ENCODE measurements at places on chromosomes 4 and X.

DNA sequence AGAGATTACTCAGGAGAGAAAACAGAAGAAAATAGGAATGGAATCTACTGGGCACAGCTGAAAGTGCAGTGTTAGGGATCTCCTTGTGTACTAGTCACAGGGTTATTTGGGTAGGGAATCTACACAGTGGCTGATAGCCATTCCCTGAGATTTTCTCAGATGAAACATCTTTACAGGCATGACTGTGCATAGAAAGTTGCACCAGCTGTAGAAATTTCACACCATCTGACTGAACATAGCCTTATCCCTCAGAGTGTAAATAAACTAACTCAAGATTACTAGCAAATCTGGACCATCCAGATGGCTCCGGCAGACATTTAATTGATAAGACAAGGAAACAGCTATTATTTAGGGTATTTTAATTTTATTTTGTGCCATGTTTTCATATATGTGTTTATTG is 2053.5 kb upstream of the TENM3 start:
- DNase-seq: no peak

GRCh38 chr4:66034671-66035070 is 364.4 kb upstream of the EPHA5 start:
- DNase-seq: no peak

DNA sequence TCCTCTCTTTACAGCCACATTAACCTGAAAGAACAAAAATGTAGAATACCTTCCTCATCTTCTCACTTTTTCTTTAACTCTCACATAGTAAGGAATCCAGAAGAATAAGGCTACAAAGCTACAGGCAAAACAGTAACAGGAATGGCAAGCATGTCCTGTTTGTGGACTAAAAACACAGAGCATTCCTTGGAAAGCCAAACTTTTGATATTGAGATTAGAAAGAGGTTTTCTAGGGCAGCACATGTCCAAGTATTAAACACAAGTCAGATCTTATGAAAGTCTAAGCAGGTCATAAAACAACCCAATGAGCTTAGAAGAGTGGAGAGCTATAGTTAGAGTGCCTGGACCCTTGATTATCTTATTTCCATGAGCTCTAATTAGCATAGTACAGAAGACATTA is 58.2 kb upstream of the FAM9C start:
- no peak for DNase-seq

GRCh38 chr4:159966746-159967145 is 863.9 kb downstream of the RAPGEF2 start:
- DNase-seq: no peak

DNA sequence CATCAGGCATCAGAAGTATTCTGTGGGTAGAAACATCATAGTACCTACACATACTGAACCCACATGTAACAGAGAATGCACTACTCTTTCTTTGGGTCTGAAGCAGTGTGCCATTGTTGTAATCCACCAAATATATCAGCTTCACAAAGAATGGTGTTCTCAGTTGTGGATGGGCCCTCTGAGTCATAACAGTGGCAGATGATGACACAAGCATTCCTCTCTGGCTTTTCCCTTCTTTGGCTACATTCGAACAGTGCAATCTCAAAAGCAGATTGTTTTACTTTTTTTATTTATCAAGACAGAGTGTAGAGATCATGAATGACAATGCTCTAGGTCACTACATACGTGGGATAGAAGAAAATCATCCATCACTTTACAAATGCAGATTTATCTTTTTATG is 247.2 kb upstream of the EPHA5 start:
- DNase-seq: no peak

GRCh38 chr4:40992472-40993295 is 221.7 kb downstream of the APBB2 start:
- no peak for DNase-seq

DNA sequence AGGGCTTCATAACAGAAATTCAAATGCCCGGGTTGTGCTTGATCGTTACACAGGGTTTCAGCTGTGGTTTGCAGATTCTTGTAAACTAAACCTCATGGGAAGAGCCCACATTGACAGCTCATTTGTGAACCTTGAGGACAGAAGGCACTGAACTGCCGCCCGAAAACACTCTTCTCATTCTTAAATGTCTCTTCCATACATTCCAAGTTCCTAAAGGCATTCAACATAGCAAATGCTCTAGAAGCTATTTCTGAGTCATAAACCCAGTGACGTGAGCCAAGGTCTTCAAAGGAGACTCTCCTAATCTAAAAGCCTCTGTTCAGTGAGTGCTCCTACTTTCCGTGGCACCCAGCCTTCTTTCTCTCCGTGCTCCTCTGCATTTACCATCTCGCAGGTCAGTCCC is 737.8 kb upstream of the FRG1 start:
- DNase-seq: no peak

- no peak for DNase-seq
Measured at GRCh38 chr4:74674750-74675149, 119.6 kb downstream of the BTC start.

- no peak for DNase-seq
Measured at GRCh38 chrX:136534131-136534530, 2.1 kb downstream of the VGLL1 start.

GRCh38 chrX:153457827-153458466 is 12.1 kb upstream of the TREX2 start:
- DNase-seq: no peak

DNA sequence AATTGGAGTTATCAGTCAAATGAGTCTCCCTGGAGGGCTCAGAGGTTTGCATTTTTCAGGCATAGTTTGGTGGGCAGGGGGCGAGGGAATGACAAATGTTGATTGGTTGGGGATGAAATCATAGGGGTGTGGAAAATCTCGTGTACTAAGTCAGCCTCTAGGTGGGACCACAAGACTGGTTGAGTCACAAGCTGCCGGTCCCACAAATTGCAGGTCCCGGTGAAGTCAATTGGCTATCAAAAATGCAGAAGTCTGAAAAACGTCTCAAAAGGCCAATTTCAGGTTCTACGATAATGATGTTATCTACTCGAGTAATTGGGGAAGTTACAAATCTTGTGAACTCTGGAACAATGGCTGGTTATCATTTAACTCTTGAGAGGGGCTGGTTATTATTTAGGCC is 98.8 kb upstream of the DHX15 start:
- DNase-seq: no peak

DNA sequence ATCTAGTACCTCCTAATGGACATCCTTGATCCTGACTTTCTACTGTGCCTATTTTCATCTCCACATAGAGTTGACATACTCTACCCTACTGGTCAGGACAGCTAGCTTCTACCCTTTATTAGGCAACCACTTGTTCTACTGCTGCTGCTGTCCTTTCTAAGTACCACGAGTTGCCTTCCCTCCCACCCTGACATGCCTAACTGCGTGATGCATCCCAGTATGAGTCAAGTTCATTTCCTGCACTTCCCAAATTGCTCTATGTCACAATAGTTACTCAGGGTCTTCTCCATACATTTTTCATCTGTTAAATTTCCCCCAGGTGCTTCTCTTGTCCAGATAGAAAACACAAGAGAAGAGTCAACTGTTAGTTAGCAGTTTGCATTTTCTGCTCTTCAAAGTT is 133.4 kb downstream of the TBC1D19 start:
- DNase-seq: no peak

DNA sequence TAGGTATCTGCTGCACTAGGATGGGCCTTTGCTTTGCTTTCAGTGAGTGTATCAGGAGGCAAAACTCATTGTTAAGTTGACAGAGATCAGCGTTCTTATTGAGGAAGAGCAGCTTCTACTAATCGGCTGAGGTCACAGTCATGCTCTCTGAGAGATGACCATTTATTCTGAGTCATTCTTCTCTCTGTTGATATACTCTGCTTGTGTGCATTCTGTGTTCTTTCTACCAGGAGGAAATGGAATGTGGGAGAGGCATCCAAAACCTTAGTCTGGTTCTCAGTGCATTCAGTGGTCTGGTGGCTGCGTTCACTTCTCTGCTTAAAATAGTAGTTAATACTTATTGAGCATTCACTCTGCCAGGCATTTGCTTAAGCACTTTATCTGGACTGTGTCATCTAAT is 66.2 kb downstream of the RRAGB start:
- DNase-seq: no peak

DNA sequence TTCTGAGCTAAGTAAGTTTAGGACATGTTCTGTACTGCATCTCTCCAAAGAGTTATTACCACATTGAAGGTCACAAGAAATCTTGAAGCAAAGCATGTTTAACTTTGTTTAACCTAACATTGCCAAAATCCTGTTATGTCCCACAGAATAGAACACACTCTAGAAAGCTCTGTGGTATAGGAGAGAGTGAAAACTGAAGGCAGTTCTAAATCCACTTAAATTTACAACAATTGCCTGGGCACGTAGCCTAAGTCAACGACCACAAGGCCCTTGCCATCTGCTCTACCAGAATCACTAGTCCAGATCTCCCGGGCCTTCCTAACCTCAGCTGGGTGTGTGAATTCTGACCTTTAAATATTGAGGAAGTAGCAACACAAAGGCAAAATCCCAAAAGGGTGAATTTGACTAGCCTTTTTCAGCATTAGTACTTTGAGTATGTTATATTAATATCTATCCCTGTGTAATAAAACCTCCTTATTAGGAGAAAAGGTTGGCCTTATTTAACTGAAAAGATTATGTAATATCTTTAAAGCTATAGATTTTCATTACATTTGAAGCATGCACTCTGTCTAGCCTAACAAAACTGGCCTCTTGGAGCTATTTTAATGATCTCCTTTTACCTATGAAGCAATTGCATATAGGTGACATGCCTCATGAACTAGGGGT is 4.5 kb upstream of the MAML3 start:
- DNase-seq: no peak

DNA sequence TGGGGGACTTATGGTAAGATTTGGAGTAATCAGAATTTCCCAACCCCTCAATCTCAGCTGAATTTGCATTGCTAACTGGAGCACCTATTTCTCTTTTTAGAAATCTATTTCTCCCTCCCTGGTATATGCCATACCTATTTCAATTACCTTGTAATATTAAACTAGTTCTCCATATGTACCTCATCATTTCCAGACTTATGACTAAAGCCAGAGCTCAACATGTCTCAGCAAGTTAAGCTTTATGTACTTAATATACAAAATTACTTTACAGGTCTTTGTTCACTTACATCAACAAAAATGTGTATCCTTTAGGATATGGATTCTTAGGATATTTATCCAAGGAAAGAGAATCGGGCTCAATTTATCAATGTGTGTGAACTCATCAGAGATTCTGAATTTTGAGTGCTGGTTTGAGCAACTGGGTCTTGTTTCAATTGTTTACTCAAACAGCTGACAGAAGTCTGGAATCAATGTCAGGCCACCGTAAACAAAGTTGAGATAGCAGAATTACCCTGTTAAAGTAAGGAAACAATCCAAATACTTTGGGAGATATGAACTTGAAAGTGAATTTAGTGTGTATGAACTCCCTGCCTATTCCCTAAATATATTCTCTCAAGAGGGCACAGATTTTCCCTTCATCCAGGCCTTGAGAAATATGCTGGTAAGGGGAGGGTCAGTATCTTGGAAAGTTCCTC is 199.6 kb downstream of the VEGFC start:
- DNase-seq: no peak

DNA sequence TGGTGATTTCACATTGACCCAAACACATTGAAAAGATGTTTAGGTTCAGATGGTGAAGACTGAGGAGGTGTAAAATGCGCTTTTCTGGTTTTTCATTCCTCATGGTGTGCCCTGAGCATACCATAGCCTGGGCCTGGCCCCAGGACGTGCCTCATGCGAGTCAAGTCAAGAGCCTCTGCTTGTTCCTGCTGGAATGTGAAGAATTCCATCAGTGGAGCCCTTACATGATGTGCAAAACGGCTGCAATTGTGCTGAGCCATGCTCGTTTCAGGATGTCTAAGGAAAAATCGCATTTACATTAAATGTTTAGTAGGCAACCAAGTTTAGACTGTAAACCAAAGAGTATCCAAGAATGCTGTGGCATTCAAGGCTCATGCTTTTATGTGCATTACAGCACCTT is 34.9 kb downstream of the GYG2 start:
- DNase-seq: no peak

- DNase-seq: no peak
Measured at GRCh38 chr4:13981499-13981898, 354.0 kb upstream of the BOD1L1 start.

DNA sequence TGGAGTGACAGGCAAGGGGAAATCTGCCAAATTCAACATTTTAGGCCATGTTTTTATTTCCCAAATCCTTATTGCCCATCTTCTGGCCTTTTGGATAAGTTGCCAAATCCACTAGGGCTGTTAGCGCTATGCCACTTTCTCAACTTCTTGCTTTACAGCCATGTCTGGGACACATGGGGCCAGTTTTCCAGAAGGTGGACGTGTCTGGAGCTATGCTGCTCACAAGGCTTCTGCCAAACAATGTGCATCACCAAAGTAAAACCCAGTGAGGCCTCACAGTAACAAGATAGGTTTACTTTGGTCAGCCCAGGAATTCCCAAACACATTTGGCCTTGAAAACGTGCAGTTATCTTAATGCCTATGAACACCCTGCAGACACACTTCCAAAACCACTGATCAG is 142.9 kb downstream of the MID1 start:
- DNase-seq: no peak

DNA sequence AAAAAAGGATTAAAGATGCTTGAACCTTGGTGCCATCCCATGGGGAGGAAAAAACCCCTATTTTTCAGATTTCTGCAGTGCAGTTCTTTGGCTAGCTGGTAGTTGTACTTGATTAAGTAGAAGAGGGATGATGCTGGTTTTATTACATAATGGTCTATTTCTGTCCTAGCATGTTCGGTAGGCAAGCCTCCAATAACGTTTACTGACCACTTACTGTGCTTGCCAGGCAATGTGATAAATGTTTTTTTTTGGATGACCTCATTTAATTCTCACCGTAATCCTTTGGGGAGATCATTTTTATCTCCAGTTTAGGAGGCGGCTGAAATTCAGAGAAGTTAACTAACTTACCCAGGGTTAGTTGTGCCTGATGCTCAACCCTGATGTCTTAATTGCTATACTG is 92.1 kb upstream of the RPA4 start:
- no peak for DNase-seq

GRCh38 chrX:53265771-53266574 is 15.4 kb downstream of the IQSEC2 start:
- DNase-seq: no peak

DNA sequence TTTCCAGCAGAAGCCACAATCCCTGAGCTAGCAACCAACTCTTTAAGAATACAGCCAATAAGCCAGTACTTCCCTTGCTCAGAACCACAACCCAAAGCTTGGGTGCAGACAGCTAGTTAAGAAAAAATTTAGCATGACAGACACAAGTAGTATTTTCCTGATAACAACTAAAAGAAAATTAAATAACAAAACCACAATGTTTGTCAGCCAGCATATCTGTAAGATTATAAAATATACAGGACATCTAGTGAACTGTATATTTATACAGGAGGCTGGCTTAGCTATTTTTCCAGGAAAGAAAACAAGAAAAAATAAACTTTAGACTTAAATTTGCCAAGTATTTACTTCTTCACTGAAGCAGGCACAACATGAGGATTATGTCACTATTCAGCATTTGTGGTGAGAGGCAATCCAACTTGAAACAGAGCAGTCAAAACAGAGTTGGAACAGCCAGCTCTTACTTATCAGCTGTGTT is 6.6 kb downstream of the PF4V1 start:
- DNase-seq: no peak

- no peak for DNase-seq
Measured at GRCh38 chrX:104670051-104670450, 104.1 kb downstream of the IL1RAPL2 start.

GRCh38 chr4:165813606-165814005 is 59.4 kb upstream of the TLL1 start:
- DNase-seq: no peak

- DNase-seq: no peak
Measured at GRCh38 chr4:169899295-169899694, 126.9 kb downstream of the MFAP3L start.

- DNase-seq: peak; percentile 10
Measured at GRCh38 chr4:150297861-150298474, 219.7 kb downstream of the DCLK2 start.

GRCh38 chr4:39657465-39657864 is 18.8 kb upstream of the SMIM14 start:
- no peak for DNase-seq

Measured in CD4-positive, alpha-beta T cell treated with Interleukin-15 for 4 hours (primary cell).